Left lobe of liver (tissue), 2 donors: ENCODE measurements at places on chromosomes 2 and 18. TPM values are rescaled to one million over a fixed set of nuclear protein-coding genes. Genes with fewer than 3 reads are reported as not detected.

DNA sequence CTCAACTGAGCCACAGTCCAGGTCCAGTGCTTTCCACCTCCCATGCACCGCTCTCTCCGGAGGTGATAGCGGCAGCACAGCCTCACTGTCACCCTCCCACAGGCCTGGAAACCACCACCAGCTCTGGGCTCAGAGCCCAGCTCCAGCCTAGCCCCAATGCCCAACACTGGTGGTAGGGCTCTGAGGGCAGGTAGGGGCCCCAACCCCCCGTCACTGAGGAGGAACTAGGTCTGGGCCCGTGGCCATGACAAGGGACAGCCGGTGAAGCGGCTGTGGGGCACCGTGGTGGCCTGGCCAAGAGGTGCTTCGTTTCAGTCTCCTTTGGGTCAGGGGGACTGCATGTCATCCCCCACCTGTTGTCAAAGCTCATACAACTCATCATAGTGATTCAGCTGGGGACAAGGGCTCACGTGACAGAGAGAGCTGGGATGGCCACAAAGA is 5.5 kb upstream of the TMEM214 start:
- no peak for DNase-seq

DNA sequence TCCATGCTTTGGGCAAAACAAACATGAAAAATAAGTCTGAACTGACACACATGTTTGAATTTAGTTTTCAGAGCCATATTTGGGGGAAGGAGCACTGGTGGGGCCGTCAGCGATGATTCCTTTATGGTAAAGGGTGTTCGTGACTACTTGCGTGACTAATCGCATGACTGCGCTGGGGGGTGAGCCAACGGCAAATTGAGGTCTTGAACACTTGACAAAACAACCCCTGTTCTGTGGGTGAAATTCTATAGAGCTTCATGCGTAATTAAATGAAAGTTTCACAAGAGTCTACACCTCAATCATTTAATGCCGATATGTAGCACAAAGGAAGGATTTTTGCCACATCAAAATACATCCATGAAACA is 127.5 kb upstream of the CYP1B1 start:
- DNase-seq, result no peak

DNA sequence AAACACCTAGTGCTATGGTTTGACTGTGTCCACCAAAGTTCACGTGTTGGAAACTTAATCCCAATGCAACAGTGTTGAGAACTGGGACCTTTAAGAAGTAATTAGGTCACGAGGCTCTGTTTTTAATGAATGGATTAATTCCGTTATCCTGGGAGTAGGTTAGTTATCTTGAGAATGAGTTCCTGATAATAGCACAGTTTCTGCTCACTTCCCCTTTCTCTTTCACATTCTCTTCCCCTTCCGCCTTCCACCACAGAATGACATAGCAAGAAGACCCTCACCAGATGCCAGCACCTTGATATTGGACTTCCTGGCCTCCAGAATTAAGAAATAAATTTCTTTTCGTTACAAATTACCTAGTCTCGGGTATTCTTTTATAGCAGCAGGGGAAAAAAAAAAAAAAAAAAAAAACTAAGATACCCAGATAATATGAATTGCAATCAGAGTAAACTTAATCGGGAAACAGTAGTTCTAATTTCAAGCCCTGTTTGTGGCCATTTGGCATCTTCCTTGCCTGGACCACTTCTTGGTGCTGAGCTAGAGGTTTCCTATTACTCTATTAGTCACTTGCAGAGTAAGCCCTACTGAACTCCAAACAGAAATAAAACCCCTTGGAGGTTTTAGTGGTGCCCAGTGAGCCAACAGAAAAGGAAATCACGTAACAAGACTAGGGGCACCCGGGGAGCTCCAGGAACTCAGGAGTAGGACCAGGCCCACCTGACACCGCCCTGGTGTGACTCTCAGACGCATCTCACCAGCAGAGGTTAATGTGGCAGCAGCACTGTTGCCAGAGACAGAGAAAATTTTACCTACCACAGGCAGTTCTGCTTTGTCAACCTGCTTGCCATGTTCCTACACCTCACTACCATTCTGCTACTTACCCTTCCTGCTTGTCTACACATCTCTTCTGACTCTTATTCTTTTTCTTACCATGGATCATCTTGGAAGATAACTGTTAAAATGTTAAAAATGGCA is 147.6 kb upstream of the CAB39 start:
- DNase-seq, result no peak

DNA sequence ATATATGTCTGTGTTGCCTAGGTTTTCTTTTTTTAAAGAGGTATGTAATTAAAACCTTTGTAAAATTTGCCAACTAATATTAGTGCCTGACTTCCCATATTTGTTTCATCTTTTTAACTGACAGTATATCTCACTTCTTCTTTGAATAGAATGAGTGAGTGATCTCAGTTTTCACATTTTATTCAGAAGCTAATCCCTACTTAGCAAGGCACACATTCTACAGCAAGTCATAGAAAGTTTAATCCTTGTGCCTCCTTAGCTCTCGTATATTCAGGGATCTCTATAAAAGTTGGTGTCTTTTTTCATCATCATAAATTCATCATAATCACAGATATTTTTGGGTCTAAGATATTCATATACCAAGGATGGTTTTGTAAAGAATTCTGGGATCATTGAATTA is 66.6 kb downstream of the RIF1 start:
- no peak for DNase-seq

DNA sequence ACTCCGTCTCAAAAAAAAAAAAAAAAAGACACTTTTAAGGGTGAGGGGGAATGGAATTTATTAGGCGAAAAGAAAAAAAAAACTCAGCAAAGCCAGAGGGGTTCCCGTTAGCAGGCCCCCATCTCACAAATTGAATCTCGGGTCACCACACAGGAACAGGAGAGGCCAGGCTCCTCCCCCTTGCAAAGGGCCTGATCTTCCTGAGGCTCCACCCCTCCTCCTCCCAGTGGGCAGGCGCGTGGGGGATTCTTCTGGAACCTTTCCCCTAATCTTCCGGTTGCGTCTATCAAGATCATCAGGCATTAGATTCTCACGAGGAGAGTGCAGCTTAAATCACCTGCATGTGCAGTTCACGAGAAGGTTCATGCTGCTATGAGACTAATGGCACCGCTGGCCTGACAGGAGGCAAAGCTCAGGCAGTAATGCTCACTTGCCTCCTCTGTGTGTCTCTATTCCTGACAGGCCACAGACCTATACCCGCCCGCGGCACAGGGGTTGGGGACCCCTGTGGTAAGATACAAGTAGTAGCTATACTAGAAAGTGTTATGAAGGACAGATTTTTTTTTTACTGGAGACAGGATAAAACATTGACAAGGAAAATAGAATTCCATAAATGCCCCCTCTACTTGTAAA is 45.8 kb downstream of the TAF4B start:
- DNase-seq, result no peak

DNA sequence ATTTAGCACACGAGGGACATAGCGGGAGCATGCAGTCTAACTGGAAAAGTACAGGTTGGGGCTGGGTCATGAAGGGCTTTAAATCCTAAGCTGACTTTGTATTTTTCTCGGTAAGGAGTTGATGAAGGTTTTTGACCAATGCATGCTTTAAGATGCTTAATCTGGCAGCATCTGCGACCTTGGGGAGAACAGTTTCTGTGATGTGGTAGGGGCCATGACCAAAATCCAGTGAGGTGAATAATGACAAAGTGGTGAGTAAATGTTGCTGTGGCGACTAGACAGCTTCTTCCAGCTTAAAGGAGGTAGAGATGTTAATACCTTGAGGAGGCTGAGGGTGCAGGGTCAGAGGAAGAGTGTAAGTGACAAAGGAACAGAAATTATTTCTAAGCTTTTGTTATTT is 174.6 kb upstream of the ALPP start:
- DNase-seq, result no peak

GRCh38 chr2:65061146-65061909 is 5.1 kb downstream of the CEP68 start:
- DNase-seq, result no peak

DNA sequence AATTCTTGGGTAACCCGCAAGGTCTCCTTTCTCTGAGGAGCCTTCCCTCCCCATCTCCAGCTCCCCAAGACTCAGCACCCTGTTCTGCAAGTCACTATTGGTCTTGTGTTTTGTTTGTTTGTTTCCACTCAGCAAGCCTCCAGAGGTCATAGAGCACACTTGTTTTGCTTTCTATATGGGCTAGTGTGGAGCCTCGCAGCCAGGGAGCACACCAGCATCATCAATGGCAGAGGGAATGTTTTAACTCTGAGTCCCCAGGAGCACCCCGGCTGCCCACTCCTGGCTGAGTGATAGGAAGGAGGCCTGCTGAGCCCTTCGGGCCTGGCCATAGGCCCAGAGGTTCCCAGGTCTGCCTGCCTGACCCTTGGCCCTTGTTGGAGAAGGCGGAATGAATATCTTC is 36.6 kb downstream of the GLI2 start:
- no peak for DNase-seq

DNA sequence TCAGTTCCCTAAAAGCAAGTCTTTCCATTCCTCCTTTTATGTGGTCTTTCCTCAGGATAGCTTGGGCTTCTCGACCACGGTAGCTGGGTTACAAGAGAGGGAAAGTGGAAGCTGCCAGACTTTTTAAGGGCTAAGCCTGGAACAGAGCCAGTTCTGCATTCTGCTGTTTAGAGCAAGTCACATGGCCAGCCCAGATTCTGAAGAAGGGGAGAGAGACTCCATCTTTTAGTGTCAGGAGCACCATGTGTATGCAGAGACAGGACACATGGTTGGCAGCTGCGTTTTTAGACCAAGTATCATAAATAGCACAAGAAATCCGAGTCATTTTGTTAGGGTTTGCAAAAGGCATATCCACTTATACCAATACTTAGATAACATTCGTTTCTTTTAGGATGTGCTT is 4.7 kb downstream of the HMSD start:
- no peak for DNase-seq

- DNase-seq, result no peak
Observed at GRCh38 chr2:174777347-174778084, 13.2 kb upstream of the CHRNA1 start.

DNA sequence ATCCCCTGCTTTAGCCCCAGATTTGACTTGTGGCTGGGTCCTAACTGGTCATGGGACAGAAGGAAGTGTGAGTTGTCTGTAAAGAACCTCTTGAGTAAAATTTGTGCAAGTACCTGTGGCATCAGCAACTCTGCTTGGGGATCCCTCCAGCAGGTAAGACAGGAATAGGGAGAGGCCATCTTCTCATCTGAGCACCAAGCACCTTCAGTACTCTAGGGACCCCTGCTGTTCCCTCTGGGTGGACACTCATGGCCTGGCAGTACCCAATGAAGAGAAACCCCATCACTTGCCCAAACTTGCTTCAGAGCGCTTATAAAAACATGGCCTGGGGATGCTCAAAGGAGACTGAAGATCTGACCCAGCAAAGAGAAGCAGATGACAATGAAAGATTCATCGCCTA is 297.8 kb downstream of the SP3 start:
- DNase-seq, result no peak

DNA sequence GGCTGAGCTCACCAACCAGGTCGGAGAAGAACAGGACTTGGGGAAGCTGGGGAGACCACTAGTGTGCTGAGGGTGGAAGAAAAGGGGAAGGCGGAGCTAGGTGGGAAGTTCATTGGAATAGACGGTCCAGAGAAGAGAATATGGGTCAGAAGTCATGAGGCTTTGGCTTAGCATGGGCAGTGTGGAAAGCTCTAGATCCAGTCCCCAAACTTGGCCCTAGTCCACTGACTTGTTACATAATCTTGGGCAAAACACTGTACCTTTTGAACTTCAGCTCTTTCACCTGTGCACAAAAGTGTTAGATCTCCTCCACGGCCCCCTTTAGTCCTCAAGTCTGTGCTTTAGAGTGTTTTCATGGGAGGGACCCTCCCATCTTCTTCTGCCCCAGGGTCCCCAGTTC is 10.7 kb downstream of the GCKR start:
- peak; percentile 83 for DNase-seq

DNA sequence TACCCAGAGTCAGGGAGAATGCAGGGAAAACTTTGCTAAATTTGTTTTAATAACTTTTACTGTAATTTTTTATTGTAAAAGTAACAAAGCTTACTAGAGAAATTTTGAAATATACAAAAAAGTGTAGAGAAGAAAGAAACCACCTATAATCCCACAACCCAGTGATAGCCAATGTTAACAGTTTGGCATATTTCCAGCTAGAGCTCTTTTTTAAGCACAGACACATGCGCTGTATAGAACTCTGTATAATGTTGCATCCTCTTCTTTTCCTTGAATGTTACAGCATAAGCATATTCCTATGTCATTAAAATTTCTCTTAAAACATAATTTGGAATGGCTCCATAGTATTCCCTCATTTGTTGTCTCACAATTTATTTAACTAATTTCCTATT is 37.4 kb upstream of the EPAS1 start:
- DNase-seq, result no peak

- DNase-seq, result no peak
Observed at GRCh38 chr2:155372969-155373368, 674.5 kb downstream of the KCNJ3 start.

DNA sequence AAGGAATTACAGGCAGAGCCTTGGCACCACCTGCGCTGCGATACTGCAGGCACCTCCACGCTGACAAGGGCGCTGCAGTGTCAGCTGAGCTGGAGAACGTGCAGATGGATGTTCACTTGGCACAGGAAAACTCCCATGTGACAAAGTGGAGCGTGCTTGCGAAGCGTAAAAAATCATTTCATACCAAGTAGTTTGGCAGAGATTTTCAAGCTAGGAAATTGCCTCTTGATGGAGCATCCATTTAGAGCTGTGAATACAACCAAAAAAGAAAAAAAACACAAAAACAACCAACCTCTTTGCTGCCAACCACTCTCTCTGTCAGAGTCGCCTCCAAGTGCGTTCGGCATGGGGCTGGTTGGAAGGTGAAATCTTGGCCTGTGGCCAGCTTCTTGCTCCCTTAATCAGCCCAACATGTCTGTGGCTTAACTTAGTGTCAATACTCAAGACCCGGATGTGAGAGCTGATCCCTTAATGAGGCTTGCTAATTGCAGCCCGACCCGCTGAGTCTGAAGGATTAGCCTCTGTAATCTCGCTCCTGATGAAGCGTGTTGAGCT is 38.1 kb downstream of the ACOXL start:
- no peak for DNase-seq

- no peak for DNase-seq
Observed at GRCh38 chr2:219998107-219998506, 370.7 kb downstream of the SLC4A3 start.

ANKRD30B gene
- not detected for total RNA-seq

TUBB6 gene
- total RNA-seq, result 5.2 TPM

DSC3 gene
- total RNA-seq, result 0.03 TPM

WNT6 gene
- total RNA-seq, result 0.28 TPM

CHST9 gene
- total RNA-seq, result 3.1 TPM

ASTL gene
- total RNA-seq, result not detected

KIAA2012 gene
- total RNA-seq, result 0.30 TPM

ARHGEF4 gene
- 1.3 TPM for total RNA-seq

FAM228A gene
- total RNA-seq, result 0.20 TPM

TMEM150A gene
- 20.0 TPM for total RNA-seq

SMYD1 gene
- total RNA-seq, result not detected
